ENCODE measurements at places on chromosomes 12 and 14. TPM values are rescaled to one million over a fixed set of nuclear protein-coding genes. Genes with fewer than 3 reads are reported as not detected.

The AMDHD1 gene
- total RNA-seq, result 2.6 TPM

The MSI1 gene
- total RNA-seq, result 0.59 TPM

The NRL gene
- 1.2 TPM for total RNA-seq

The ARF3 gene
- 162 TPM for total RNA-seq

The LMO3 gene
- total RNA-seq, result not detected

The NRXN3 gene
- 1.1 TPM for total RNA-seq

The SLC7A8 gene
- total RNA-seq, result 0.55 TPM

The FBXO34 gene
- total RNA-seq, result 14.6 TPM

The MTRFR gene
- 16.6 TPM for total RNA-seq

The MORN3 gene
- total RNA-seq, result 0.27 TPM

The NEUROD4 gene
- total RNA-seq, result not detected

The ASCL1 gene
- total RNA-seq, result not detected

The SLC35F4 gene
- total RNA-seq, result not detected

The SAMD15 gene
- 2.2 TPM for total RNA-seq

The SUDS3 gene
- total RNA-seq, result 16.1 TPM

The GPN3 gene
- total RNA-seq, result 37.7 TPM

The FAM161B gene
- 1.9 TPM for total RNA-seq

The NGB gene
- total RNA-seq, result not detected

The TAS2R9 gene
- total RNA-seq, result not detected

The GYS2 gene
- not detected for total RNA-seq

The TPH2 gene
- not detected for total RNA-seq

The NR4A1 gene
- 48.1 TPM for total RNA-seq

The GLS2 gene
- total RNA-seq, result 0.09 TPM

The CDKL1 gene
- total RNA-seq, result 7.9 TPM

The MFAP5 gene
- total RNA-seq, result 0.36 TPM

The NTN4 gene
- total RNA-seq, result 57.2 TPM

The IL31 gene
- not detected for total RNA-seq

The KRT3 gene
- total RNA-seq, result 0.07 TPM

The TEX52 gene
- total RNA-seq, result not detected

The TAMALIN gene
- 0.17 TPM for total RNA-seq

The KCNMB4 gene
- 0.13 TPM for total RNA-seq

The ARHGDIB gene
- 1.4 TPM for total RNA-seq

The CD69 gene
- total RNA-seq, result not detected

The REM2 gene
- total RNA-seq, result 0.46 TPM

The TCL1B gene
- not detected for total RNA-seq

The TAS2R31 gene
- 0.16 TPM for total RNA-seq

The IFNG-AS1 gene
- not detected for total RNA-seq

The TDRD9 gene
- not detected for total RNA-seq

The SLC7A7 gene
- total RNA-seq, result 10.1 TPM

The EPS8 gene
- 36.8 TPM for total RNA-seq

The ZBTB42 gene
- 3.6 TPM for total RNA-seq

The CARMIL3 gene
- total RNA-seq, result 0.64 TPM

The APOF gene
- not detected for total RNA-seq

The GPR68 gene
- 0.12 TPM for total RNA-seq

The DCN gene
- not detected for total RNA-seq

The UBR7 gene
- 32.8 TPM for total RNA-seq

The KRT78 gene
- not detected for total RNA-seq

The ACOT4 gene
- 2.1 TPM for total RNA-seq

The HNRNPA1 gene
- total RNA-seq, result 1,552 TPM

The SERPINA10 gene
- not detected for total RNA-seq

The KLHL33 gene
- total RNA-seq, result not detected

The TMX1 gene
- 40.0 TPM for total RNA-seq

The C12orf42 gene
- not detected for total RNA-seq

The SIRT4 gene
- 0.80 TPM for total RNA-seq

The CMA1 gene
- total RNA-seq, result not detected

The SLC39A5 gene
- not detected for total RNA-seq
